Inflammatory macrophage (primary cell): ENCODE measurements at places on chromosomes 1 and 21.

DNA sequence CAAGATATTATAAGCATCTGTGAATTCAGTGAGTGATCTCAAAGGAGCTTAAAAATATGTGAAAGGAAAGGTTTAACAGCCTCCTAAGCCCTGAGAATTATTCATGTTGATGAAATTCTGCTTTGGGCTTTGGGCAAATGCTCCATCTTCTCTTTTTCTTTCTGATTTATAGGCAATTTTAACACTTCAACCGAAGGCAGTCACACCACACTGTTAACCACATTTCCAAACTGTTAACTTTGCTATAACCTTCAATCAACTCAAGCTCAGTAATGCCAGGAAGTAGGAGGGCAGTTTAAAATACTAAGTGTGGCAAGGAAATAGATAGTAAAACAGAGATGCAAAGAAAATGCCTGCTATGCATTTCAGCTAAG lies 54.4 kb upstream of the NEK7 start:
- no peak for DNase-seq

GRCh38 chr21:36436829-36437744 lies 42.8 kb downstream of the CLDN14 start:
- peak; percentile 87 for DNase-seq

GRCh38 chr1:91098299-91098906 lies 76.6 kb upstream of the ZNF644 start:
- no peak for DNase-seq

GRCh38 chr1:111776391-111776790 lies 20.7 kb downstream of the DDX20 start:
- DNase-seq, result no peak
